ENCODE measurements at places on chromosomes 5 and 9.

- DNase-seq: no peak
Observed at GRCh38 chr9:95736370-95736769, 139.1 kb upstream of the ERCC6L2 start.

GRCh38 chr5:128711216-128711615, 173.2 kb upstream of the FBN2 start:
- DNase-seq: no peak

DNA sequence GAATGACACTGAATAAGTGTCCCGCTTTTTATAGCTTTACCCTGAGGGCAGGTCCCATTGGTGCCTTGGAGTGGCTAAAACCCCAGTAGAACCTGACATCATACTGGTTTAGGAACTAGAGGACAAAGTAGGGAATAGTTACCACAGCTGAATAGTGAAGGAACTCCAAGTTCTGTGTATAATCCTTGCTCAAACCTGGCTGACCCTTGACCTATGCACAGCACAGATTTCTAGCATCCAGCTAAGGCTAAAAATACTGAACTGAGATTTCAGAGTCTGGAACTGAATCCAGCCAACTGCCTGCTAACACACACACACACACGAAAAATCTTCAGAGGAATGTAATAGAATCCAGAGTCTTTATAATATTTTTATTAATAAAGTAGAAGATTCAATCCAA, 50.8 kb downstream of the C5 start:
- DNase-seq: no peak

DNA sequence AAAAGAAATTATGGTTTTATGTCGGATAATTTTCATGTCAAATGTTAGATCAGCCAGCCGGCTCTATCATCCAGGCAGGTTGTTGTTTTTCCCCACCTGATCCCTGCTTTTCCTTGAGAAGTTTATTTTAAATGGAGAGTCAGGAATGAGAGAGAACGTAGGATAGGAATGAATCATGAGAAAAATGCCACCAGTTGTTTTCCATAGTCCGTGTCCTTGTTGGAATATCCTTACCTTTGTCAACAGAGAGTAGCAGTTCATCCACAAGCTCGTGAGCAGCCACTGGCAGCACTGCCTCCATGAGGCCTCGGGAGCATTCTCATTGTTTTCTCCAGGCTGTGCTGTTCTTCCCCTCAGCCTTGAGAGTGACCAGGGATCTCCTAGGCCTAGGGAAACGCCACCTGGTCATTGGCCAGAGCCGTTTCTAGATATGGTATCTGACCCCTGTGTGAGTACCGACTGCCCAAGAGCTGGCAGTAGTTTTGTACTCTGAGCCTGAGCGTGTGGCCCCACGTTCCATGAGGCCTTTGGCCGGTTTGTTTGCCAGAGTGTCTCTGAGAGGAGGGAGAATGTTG, 293.3 kb downstream of the FANCC start:
- peak; percentile 39 for DNase-seq

- DNase-seq: peak; percentile 47
Observed at GRCh38 chr9:450561-450960, 235.9 kb downstream of the DOCK8 start.

GRCh38 chr9:6811436-6811835, 53.7 kb downstream of the KDM4C start:
- DNase-seq: no peak

- no peak for DNase-seq
Observed at GRCh38 chr9:80843028-80843427, 846.3 kb downstream of the TLE1 start.
